ENCODE measurements at places on chromosomes 12 and 14.

- DNase-seq, result no peak
These were observed 3.3 kb downstream of the ARHGAP9 start for GRCh38 chr12:57476162-57476992.

- DNase-seq, result no peak
These were observed 112.7 kb downstream of the SCARB1 start for GRCh38 chr12:124750787-124751471.

DNA sequence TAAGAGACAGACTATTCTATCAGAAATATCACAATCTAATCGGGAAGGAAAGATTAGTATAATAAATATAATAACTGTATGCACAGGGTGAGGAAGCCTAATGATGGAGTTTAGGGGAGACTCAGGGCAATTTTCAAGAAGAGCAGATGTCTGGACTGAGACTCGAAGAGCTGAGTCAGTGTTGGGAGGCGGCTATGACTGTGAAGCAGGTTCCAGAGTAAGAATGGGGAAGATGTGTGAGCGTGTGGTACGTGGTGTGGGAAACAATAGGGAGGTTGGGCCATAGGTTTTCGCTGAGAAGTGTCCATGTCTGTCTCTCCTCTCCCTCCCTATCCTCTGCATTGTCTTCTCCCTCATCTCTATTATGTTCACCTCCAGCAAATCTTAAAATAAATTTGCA, 85.6 kb downstream of the LMO3 start:
- DNase-seq, result no peak

DNA sequence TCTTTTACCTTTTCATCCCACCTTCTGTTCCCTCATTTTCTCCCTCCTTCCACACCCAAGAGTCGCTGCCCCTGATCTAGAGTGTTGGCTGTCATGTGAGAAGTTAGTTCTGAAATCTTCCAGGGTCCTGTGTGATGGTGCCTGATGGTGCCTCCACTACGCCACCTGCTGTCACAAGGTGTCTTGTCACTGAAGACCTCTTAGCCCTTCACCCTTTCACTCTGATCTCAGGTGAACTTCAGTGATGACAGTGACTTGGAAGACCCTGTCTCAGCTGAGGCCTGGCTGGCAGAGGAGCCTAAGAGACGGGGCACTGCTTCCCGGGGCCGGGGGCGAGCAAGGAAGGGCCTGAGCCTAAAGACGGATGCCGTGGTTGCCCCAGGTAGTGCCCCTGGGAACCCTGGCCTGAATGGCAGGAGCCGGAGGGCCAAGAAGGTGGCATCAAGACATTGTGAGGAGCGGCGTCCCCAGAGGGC, 7.6 kb upstream of the PFDN5 start:
- DNase-seq, result peak; percentile 81

- DNase-seq, result no peak
These were observed 727.6 kb downstream of the DIO2 start for GRCh38 chr14:79483477-79484388.

- DNase-seq, result no peak
These were observed 454.2 kb downstream of the AEBP2 start for GRCh38 chr12:19893514-19893913.

- DNase-seq, result peak; percentile 61
These were observed 40.8 kb downstream of the CCNK start for GRCh38 chr14:99522025-99522401.

GRCh38 chr12:93092649-93092945, 163.5 kb upstream of the EEA1 start:
- no peak for DNase-seq

GRCh38 chr12:122356192-122356635, 66.3 kb downstream of the CLIP1 start:
- DNase-seq, result no peak

DNA sequence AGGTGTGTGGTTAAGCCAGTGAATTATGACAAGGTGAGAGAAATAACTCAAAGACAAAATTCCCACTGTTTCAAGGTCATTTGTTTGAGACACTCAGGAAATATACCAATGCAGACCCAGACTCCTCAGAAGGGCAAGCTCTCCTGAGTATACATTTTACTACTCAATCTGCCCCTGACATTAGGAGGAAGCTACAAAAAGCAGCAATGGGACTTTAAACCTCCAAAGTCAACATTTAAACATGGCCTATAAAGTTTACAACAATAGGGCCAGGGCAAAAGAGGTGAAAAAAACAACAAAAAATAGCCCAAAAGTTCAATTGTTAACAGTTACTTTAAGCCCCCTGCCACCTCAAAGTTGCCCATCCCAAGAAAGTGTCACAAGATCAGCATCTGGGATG, 19.5 kb upstream of the PEX5 start:
- DNase-seq, result no peak

DNA sequence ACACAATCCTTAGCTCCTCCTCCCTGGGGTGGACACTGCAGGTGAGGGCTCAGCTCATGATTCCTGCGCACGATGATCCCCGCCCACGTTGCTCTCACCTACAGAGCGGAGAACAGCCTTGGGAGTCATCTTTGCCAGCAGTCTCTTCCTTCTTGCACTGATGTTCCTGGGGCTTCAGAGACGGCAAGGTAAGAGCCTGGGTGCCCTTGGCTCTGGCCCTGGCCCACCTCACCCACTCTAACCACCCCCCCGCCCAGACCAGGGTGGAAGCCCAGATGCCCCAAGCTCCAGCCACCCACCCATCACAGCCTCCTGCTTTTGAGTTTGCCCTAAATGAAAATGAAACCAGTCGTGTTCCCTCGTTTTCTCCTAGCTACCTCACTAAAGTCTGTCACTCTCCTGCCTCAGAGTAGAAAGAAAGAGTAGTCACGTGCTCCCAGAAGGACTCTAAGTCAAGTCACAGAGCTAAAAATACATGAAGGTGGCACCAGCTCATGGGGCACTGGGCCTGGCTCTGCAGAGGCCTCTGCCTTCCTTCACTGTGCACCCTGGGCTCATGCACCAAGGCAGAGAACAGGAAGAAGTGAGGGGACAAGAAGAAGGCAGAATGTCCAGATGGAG, 9.0 kb downstream of the TAPBPL start:
- DNase-seq, result no peak

- DNase-seq, result no peak
These were observed 3.5 kb upstream of the HOXC6 start for GRCh38 chr12:54024581-54025305.

DNA sequence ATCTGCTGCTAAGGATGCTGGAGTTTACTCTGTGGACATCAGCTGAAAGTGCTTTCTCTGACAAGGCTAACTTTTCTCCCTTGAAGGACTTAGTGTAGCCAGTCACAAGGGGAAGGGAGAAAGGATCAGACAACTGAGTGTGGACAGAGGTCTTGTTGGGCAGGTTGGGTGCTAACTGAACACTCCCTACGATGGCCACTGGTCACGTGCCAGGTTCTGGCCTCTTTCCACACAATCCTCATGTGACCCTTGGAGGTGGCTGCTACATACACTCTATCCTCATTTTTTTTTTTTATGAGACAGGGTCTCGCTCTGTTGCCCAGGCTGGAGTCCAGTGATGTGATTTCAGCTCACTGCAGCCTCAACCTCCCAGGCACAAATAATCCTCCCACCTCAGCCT, 39.7 kb downstream of the FOXN4 start:
- no peak for DNase-seq

DNA sequence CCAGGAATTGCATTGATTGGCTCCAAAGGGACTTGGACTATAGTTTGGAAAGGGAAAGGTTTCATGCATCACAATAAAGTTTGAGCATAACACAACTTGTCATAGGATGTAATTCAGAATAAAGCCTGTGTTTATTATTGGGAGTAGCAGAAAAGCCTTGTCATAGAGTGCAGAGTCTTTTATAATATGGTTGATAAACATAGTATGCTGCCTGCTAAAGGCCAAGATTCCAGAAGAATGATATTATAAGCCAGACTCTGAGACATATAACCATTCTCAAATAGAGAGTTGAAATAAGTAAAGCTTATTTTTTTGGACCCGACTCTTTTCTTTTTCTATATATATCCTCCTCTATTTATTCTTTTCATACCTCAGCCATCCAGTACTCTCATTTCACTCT, 207.3 kb downstream of the LRIG3 start:
- no peak for DNase-seq

DNA sequence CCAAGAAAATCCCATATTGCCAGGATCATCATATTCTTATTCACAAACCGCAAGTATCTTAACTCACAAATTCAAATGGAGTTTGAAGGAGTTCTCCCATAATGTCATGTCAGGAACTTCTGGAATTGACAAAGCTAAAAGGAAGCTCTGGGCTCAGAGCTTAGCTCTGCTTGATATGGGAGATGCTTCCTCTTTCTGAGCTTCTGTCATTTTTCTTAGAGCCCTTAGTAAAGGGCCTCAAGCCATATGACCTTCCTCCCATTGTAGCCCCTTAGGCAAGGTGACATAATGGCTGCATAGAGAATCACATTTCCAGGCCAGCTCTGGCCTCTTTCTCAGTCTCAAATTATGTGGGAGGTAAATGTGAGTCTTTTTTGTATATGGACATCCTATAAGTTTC, 40.9 kb downstream of the SLC4A8 start:
- DNase-seq, result no peak

DNA sequence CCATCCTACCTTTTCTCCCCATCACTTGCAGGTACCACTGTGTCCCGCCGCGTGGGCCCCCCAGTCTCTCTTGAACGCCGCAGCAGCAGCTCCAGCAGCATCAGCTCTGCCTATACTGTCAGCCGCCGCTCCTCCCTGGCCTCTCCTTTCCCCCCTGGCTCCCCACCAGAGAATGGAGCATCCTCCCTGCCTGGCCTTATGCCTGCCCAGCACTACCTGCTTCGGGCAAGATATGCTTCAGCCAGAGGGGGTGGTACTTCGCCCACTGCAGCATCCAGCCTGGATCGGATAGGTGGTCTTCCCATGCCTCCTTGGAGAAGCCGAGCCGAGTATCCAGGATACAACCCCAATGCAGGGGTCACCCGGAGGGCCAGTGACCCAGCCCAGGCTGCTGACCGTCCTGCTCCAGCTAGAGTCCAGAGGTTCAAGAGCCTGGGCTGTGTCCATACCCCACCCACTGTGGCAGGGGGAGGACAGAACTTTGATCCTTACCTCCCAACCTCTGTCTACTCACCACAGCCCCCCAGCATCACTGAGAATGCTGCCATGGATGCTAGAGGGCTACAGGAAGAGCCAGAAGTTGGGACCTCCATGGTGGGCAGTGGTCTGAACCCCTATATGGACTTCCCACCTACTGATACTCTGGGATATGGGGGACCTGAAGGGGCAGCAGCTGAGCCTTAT, 9.2 kb downstream of the ARHGAP9 start:
- DNase-seq, result no peak

- DNase-seq, result peak; percentile 70
These were observed 366.7 kb downstream of the BTG1 start for GRCh38 chr12:91778938-91779400.

DNA sequence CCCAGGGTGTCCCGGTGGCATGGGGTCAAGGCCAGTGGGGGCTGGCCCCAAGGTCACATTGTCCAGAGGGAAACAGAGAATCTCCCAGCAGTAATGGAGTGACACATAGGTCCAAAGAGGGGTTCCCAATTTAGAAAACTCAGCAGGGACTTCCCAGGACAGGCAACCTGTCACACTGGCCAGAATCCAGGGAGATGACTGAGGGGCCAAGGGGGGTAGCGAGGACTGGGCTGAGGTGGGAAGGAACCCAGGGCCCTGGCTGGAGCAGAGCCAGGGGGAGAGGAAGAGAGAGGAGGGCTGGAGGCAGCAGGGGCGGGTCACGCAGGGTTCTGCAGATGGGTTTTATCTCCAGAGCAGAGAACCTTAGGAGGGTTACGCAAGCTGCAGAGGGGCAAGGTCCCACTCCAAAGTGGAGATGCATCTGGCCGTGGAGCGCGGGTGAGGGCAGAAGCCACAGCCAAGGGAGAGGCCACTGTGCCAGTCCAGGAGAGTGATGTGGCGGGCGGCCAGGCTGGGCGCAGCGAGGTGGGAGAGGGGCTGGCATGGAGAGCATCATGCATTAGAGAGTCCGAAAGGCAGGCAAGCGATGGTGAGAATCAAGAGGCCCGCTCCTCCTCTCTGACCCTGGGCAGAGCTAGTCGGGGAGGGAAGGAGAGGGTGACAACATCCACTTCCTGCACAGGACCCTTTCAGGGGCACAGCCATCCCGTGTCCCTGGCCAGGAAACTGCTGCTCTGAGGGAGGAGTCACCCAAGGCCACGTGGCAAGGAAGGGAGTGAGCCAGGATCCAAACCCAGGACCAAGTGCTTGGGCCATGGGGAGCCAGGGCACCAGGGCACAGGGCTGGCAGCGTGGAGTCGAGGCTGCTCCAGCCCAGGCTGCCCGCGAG, 29.0 kb downstream of the NCOR2 start:
- DNase-seq, result no peak

DNA sequence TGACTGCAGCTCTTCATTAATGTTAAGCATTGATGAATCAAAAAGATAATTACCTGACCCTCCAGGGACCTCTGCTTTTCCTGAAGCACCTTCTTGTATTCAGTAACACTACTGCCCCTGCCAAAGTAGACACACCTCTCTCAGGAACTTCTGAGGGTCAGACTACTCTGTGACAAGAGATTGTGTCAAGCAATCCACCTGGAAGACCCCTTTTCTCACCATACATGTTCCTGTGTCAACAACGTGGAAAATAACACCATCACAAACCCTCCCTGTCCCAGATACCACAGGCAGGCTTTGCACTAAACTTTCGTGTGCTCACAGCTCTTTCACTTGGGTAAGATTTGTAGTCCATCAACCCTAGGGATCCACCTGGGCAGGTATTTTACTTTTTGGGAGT, 13.2 kb downstream of the KRT76 start:
- DNase-seq, result no peak

DNA sequence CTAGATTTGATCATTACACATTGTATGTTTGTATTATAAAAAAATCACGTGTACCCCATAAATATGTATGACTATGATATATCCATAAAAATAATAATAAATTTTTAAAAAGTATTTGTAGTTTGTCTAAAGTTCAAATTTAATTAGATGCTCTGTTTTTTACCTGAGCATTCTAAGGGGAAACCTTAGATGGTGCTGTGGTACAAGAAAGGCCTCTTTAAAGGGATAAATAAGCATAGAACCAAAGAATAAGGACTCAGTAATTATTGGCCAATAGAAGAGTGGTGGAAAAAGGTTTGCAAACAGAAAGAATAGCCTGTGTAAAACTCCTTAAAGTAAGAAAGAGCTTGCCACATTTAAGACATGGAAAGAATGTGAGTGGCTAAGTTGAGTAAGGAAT, 580.1 kb upstream of the SEL1L start:
- DNase-seq, result no peak

DNA sequence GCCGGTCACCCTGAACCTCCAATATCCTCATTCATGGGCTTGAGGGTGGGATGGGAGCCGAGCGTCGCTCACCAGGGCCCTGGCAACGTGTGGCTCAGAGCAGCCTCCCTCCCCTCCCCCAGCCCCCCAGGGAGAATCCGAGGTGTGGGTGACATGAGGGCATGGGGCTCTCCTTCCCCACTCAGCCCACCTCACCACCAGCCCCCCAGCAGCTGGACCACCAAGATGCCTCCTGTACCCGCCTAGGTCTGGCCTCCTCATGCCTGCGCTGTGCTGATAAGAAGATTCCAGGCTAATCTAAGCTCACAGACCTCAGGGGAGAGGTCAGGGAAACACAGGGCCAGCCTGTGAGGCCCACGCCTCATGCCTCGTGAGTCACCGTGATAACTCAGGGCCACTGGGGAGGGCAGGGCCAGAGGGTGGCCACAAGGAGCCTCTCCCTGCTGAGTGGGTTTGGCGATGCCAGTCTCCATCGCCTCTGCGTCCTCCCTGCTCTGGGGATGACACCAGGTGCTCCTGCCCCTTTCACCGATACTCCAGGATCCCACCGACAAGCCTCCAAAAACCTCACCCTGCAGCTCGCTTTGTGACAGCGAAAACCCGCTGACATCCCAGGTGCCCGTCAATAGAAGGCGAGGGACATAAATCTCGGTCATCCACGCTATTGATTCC, 56.9 kb downstream of the TESC start:
- no peak for DNase-seq
